ENCODE measurements at places on chromosomes 2 and 18.

DNA sequence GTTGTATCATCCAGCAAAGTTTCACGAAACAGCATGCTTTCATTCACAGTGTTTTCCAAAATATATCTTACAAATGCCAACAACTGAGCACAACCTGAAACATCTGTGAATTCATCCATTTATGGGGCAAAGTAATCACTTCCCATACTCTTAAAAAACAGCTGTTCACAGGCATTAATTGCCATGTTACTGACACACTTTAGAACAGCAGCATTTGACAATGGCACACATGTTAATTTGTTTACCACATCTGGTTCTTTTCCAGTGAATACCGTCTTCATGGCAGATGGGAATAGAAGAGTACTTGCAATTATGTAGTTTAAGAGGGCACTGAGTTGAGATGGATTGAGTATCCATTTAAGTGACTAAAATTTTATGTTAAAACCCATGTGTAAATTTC lies 347.4 kb upstream of the LRP1B start:
- DNase-seq = no peak

GRCh38 chr2:42046819-42047487 lies 868 bp upstream of the PKDCC start:
- DNase-seq = no peak

DNA sequence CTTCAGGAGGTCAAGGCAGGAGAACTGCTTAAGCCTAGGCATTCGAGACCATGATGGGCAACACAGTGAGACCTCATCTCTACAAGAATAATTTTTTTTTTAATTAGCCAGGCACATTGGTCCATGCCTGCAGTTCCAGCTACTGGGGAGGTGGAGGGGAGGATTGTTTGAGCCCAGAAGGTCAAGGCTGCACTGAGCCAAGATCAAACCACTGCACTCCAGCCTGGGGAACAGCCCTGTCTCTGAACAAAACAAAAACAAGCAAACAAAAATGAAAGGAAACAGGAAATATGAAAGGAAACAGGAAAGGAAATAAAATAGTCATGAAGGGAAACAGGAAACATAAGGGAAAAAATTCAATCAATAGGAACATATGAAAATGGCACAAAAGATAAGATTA lies 64.7 kb upstream of the TMEM247 start:
- no peak for DNase-seq

- DNase-seq = no peak
Observed at GRCh38 chr2:70570041-70570661, 16.5 kb upstream of the TGFA start.

DNA sequence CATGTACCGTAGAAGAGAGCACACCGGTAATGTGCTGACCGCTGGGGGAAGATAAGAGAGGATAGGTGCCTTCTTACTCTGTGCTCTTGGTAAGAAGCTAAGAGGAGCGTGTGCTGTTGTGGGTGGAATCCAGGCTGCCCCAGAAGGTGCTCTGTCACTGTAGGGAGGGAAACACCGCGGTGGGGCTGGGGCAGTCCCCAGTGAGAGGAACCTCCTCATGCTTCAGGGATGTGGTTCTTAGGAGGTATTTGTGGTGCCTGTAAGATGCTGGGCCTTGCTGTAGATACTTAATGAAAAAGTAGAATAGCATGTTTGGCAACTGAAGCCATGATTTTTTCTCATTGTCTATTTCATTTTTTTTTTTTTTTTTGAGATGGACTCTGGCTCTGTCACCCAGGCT lies 1.1 kb downstream of the COLEC11 start:
- DNase-seq = peak; percentile 47

GRCh38 chr2:12269041-12269972 lies 447.4 kb upstream of the TRIB2 start:
- DNase-seq = no peak

GRCh38 chr2:71798266-71799012 lies 345.1 kb downstream of the DYSF start:
- peak; percentile 50 for DNase-seq

DNA sequence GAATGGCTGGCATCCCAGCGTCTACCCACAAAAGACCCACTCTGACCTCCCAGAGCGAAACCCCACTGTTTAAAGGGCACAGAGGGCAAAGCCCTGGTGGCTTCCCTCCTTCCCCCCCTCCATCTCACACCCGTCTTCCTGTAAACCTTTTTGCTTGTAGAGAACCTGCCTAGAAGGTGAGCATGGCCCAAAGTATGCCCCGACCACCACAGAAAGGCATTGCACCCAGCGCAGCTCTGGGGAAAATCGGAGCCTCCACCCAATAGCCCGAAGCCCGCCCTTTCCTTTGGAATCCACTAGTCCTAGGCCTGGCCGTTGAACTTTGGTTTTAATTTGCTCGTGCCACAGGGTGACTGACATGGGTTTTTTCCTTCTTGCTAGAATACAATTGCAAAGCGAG lies 22.6 kb downstream of the DIPK1C start:
- no peak for DNase-seq

DNA sequence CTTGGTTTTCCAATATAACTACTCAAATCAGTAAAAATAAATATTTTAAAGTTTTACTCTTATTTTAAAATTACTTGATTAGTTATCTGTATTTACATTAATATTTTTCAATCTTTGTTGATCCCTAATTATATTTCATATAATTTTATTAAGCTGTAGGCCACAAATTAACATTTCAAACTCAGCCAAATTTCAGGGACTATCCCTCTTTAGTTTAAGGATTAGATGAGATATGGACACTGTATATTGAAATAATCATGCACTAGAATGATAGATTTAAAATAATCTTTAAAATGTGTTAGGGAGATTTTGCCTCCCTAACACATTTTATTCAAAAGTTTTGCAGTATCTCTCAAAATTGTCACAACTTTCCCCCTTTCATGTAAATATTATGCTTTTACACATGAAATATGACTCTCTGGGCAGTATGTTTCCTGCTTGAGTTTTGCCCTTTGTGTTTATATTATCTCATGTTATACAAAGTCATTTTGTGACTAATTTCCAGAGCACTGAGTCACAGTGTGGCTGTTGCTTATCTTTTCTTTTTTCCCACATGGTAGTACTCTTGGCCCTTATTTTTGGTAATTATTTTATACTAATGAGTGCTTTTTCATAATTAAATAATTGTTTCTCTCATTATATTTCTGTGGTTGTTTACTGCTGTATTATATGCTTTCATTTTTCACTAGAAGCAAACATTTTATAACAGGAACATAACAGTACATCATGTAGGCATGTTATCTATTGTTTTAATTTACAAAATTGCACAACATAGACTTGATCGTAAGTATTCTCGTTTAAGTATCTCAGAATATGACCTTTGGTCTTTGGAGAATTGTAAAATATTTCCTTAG lies 1.2 kb downstream of the TFPI start:
- DNase-seq = no peak

DNA sequence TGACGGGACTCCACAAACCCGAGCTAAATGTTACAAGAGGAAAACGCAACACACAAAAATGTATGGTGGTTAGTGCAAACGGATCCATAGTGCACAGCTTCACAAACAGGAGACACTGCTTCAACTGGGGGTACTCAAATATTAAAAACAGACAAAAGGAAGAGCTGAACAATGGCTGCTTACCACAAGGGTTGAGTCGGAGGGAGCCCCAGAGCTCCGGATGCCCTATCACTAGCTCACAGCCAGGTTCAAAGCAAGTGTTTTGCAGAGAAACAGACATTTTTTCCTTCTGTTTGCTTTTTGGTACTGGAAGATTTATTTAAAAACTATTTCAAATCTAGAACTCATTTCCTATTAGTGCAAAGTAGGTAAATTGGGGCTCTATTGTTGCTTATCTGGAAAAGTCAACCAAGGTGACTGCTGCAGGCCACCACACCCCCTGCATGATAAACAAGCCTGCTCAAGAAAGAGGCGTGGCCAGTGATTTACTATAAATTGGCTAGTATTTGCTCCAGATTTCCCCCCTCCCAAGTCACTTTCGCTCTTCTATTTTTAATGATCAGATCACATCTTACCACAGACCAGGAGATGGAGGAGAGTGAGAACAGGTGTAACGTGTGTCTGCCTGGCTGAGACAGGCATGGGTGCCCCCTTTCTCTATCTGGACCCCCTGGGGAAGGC lies 46.5 kb downstream of the ZAP70 start:
- no peak for DNase-seq

DNA sequence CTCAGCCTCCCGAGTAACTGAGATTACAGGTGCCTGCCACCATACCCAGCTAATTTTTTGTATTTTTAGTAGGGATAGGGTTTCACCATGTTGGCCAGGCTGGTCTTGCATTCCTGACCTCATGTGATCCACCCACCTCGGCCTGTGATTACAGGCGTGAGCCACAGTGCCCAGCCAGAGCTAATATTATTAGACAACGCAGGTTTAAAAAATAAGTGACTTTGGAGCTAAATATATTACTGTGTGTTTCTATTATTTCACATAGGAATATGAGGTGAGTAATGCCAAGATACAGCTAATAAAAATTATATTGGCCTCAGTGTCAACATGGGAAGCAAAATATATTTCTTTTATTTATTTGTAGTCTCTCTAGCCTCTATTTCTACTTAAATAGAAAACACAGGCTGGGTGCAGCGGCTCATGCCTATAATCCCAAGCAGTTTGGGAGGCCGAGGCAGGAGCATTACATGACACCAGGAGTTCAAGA lies 120.2 kb downstream of the C2orf74 start:
- no peak for DNase-seq

GRCh38 chr2:219186754-219187456 lies 8.8 kb downstream of the RETREG2 start:
- DNase-seq = no peak

DNA sequence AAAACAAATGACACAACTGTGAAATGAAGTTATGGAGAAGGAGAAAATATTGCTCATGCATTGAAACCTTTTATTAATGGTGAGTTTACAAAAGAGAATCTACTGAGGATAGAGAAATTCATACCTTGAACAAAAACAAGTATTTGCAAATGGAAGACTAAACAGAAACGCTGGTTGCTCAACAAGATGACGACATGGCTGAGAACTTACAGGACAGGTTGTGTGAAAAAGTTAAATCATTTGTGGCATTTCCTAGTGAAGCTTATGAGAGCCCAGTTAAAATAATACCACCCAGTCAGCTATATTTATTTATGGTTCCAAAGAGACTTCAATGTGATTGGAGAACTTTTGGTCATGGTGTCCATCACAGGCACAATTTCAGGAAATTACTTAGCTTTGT lies 148.6 kb upstream of the PKDCC start:
- no peak for DNase-seq

- no peak for DNase-seq
Observed at GRCh38 chr2:10688921-10689807, 611 bp downstream of the NOL10 start.

GRCh38 chr2:201378496-201379397 lies 21.6 kb upstream of the FLACC1 start:
- no peak for DNase-seq

- DNase-seq = no peak
Observed at GRCh38 chr2:107663632-107664031, 163.1 kb upstream of the RGPD4 start.

GRCh38 chr18:53984021-53984420 lies 240.4 kb downstream of the MBD2 start:
- DNase-seq = no peak

GRCh38 chr2:229521576-229521975 lies 192.8 kb downstream of the DNER start:
- no peak for DNase-seq

DNA sequence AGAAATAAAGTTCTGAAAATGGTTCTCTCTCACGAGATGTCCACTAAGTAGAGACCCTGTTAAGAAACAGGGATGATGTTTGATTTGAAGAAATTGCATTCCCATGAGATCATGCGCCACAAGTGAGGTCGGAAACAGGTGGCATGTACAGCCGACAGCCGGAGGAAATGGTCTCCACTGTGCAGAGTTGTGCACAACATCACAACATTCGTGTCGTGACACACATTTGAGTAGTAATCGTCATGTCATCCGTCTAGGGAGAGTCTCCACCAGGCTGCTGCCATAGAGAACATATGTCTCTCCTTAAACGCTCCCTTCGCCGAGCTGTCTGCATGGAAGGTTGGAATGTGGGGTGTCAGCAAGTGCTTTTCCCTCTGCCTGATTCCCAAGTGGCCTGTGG lies 84.7 kb downstream of the ASAP2 start:
- DNase-seq = no peak

GRCh38 chr18:70720607-70721006 lies 431.8 kb downstream of the SOCS6 start:
- no peak for DNase-seq

DNA sequence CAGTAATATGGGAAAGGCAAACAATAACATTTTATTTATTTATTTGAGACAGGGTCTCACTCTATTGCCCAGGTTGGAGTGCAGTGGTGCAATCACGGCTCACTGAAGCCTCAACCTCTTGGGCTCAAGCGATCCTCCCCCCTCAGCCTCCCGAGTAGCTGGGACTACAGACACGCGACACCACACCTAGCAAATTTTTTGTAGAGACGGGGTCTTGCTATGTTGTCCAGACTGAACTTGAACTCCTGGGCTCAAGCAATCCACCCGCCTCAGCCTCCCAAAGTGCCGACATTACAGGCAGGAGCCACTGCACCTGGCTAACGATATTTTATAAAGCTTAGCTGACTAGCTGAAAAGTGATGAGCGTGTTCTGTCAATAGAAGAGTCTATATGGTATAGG lies 17.5 kb upstream of the PLEKHH2 start:
- DNase-seq = no peak

DNA sequence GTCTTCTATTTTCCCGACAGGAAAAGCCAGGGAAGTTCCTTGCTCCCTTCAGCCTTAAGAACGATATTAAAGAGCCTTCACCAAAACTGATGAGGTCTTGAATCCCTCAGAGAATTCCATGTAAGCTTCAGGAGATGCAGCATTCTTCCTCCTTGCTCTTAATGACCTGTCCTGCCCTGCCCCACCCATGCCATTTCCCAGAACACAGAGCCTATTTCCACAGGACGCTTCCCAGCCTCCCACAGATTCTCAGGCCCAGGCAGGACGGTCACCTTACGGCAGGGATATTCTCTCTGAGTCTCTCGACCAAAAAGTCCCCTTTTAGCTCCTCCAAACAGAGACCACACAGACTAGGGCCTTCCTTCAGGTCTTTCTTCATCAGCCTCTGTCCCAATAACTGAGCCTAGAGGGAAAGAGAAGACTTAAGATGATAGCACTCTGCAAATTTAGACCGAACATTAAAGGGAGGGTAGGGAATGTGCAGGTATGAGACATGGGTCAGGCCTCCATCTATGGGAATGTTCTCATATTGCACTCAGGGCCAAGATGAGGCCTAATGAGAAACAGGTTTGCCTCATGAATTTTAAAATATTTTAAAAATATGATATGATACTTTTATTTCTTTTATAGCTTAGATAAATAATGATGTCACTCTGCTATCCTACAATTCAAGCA lies 62.1 kb downstream of the COBLL1 start:
- no peak for DNase-seq

- DNase-seq = no peak
Observed at GRCh38 chr2:136448432-136448831, 316.9 kb upstream of the THSD7B start.

GRCh38 chr2:199113111-199113510 lies 344.6 kb downstream of the SATB2 start:
- no peak for DNase-seq

- no peak for DNase-seq
Observed at GRCh38 chr18:64037812-64038414, 68.0 kb downstream of the SERPINB8 start.

- DNase-seq = no peak
Observed at GRCh38 chr2:98805412-98806171, 74.7 kb upstream of the MGAT4A start.

Measured in stimulated activated CD8-positive, alpha-beta memory T cell treated with anti-CD3 and anti-CD28 coated beads, Interleukin-4, amount 100 ng/mL, for 48 hours (primary cell).